ENCODE measurements at places on chromosomes 5 and 9.

GRCh38 chr5:69364414-69364813, 4.9 kb downstream of the AK6 start:
- no peak for DNase-seq

- DNase-seq, result no peak
Observed at GRCh38 chr5:10324518-10325370, 17.0 kb upstream of the CMBL start.

- no peak for DNase-seq
Observed at GRCh38 chr9:126401107-126401506, 74.5 kb downstream of the MVB12B start.

- no peak for DNase-seq
Observed at GRCh38 chr9:95373069-95373681, 55.7 kb upstream of the FANCC start.

DNA sequence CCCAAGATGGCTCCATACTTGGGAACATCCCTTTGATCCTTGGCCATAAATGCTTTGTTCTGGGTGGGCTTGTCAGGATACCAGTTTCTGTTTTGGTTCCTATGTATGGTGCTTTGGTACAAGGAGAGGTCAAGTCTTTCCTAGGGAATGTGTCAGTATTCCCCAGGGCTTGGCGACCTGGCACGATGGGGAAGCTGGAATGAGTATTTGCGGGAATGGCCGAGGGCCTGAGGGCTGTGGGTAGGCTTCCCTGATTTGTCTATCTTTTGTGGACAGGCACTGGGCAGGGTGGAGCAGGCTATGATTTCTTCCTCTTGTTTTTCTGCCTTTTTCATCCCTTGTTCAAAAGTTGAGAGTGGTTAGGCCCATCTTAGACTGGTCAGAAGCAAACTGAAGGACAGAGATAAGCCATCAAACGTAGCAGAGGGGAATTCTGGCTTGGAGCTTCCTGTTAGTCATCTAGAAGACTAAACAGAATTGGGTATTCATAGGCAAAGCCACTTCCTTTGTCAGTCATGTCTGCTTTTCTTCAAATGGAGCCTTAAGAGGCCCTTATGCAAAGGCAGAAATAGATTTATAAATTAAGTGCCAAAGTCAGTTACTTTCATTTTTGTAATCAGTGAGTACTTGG, 13.7 kb downstream of the DOCK2 start:
- no peak for DNase-seq

DNA sequence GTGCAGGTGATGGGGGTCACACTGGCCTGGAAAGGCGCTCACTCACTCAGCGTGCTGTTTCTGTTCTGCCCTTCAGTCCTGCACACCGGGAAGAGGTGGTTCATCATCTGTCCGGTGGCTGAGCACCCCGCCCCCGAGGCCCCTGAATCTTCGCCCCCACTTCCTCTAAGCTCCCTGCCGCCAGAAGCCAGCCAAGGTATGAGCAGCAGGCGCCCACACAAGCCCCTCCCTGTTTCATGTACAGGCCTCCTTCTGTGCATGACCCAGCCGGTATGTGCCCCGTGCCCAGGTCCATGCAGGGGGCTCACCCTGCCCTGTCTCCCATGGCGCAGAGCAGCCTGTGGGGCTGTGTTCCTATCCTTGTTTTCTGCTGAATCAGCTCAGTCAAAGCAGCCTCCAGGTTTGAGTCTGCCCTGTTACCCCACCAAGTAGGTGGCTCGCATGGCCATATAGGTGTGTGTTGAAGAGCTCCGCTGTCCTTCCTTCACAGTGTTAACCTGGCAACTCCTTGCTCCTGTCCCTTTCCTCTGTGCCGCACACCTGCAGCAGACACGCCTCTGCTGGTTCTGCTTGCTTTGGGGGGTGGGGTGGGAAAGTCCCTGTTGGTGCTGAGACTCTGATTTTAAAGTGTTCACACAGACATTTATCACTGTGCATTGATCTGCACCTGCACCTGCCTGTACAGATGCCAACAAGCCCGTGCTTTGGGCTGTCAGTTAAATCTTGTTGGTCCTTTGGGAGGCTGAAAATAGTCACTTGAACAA, 84.8 kb downstream of the WNK2 start:
- DNase-seq, result no peak

GRCh38 chr5:128636361-128636760, 98.3 kb upstream of the FBN2 start:
- no peak for DNase-seq

DNA sequence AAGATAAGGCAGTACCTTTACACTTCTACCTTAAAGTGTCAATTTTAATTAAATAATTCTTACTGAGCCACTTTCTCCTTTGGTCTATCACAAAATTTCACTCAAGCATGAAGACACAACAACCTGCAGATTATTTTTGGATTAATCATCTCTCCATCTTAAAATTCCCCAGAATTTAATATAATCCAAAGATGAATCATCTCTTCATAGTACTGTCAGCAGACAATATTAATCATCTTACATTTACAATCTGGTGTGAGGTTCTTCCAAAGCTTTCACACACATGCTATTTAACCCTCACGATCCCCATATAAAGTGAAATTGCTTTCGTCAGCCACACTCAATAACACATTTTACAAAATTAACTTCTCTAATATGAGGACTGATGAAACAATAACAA, 43.0 kb downstream of the LHFPL2 start:
- DNase-seq, result no peak

GRCh38 chr9:12631866-12632265, 61.3 kb upstream of the TYRP1 start:
- no peak for DNase-seq

DNA sequence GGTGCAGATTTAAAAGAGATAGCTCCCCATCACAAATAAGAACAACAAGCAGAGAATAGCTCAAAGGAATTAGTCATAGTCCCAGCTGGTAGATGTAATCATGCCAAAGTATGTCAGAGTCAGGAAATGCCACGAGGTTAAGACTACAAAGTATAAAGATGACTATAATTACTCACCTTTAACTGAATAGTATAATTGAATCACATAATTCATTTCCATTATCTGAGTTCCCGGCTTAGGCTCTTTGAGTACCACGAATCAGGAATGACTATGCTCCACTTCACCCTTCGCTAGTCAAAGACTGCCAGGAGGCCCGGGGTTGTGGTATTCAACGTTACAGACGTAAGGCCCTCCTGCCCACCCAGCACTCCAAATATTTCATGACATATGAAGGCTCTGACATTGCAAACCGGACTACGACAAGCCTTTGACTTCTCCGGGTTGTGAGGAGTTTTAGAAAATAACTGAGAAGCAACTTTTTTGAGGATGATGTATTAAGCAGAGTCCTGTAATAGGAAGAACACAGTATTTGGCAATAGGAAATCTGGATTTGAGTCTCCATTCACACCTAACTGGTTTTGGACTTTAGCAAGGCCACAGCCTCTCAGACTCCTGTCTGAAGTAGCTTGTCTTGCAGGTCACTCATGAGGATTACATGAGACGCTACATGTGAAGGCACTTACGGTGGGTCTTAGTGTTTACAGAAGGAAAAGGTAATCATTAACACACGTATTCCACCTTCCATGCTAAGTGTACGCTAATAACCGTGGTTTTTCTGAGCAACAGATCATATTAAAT, 64.6 kb downstream of the ENC1 start:
- no peak for DNase-seq

- DNase-seq, result no peak
Observed at GRCh38 chr5:72392326-72392733, 72.2 kb downstream of the PTCD2 start.

DNA sequence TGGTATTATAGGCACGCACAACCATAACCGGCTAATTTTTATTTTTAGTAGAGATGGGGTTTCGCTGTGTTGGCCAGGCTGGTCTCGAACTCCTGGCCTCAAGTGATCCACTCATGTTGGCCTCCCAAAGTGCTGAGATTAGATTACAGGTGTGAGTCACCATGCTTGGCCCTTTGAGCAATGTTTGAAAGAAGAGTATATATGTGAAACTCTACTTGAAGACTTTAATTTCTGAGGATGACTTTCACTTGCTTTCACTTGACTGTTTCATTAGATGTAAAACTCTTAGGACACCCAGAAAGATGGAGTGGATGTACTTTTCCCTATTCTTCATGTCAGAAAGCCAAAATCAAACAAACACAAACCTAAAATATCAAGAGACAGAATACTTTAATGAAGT, 43.8 kb upstream of the GAS1 start:
- DNase-seq, result no peak

DNA sequence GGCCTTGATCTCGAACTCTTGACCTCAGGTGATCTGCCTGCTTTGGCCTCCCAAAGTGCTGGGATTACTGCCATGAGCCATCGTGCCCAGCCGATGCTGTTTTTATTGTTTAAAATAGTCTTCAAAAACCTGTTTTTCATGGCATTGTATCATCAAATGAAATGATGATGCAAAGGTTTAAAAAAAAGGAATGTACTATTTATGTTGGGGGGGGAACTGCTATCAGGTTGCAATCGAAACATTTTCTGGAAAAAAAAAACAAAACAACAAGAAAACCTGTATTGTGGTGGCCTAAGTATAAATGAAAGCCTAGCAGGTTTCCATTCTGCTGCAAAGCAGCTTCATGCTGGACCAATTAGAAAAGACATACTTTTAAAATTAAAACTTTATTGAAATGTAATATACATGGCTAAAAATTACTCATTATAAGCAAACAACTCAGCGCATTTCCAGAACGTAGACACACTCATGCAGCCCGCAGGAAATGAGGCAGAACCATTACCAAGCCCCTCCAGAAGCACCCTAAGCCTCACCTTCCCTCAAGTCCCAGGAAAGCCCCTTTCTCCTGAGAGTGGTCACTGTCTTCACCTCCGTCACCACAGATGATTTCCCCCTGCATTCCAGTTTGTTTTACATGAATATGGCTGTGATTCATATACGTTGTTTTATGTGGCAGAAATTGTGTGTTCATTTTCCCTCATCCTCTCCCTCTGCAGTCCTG, 19.0 kb downstream of the GPR107 start:
- no peak for DNase-seq

DNA sequence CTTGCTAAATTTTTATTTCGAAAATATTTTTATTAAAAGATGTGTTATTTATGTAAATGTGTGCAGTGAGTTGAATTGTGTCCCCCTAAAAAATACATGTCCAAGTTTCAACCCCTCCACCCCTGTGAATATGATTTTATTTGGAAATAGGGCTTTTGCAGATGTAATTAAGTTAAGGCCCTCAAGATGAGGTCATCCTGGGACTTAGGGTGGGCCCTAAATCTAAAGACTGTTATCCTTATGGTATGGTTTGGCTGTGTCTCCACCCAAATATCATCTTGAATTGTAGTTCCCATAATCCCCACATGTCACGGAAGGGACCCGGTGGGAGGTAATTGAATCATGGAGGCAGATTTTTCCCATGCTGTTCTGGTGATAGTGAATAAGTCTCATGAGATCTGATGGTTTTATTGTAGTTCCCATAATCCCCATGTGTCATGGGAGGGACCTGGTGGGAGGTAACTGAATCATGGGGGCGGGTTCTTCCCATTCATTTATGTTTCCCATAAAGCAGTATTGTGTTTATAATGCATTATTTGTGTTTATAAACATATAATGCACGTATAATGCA, 1.5 kb upstream of the TMED7 start:
- DNase-seq, result no peak

DNA sequence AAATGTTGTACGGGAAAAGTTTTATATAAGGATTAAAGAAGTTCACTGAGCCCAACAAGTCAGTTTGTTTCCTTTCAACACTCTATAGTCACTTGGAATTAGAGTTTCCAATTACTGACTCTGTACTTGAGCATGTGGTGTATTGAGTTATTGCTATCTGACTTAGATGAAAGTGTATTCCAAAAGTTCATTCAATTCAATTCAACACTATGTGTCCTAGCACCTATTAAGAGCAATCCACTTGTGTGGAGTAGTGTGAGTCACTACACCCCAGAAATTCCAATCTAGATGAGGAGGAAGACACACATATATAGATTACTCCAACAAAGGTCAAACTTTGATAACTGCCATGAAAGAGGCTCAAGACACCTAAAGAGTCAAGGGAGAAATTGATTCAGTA, 98.2 kb upstream of the SLCO6A1 start:
- DNase-seq, result no peak

GRCh38 chr5:59838067-59838466, 55.5 kb downstream of the PDE4D start:
- DNase-seq, result no peak

DNA sequence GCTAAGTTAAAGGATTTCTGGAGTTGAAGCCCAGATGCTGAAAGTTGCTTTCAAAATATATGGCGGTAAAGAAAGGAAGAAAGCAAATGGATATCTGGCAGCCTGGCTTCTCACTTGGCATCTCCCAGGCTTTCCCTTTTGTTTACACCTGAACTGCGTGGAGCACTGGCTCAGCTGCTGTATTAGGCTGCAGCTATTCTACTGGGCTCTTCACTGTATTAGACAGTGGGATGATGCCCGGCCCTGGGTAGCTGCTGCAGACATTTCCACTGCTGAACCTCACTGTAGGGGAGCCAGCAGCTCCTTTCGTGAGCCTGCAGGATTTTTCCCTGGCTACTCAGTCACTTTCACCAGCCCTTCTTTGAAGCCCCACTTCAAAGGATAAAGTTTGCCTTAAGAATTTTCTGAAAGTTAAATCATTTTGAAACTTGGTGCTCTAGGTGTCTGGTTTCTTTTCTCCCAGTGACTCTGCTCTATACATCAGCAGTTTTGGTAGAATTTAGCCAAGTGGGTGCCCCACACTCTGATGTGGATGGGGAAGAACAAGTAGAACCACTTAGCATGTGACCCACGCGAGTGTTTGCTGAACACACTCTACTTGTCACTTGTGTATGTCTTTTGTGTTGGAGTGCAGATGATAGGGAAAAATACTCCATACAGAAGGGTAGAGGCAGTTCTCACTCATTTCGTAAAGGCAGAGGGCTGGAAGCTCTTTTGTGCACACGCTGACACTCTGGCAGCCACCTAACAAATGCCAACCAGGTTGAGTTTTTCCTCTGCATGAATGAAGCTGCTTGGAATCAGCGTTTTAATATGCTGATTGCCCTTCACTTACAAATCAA, 49.9 kb downstream of the C9orf152 start:
- DNase-seq, result no peak

GRCh38 chr5:17411436-17412402, 86.3 kb upstream of the TAF11L2 start:
- no peak for DNase-seq

- no peak for DNase-seq
Observed at GRCh38 chr5:146564007-146564762, 48.2 kb upstream of the GPR151 start.

- DNase-seq, result no peak
Observed at GRCh38 chr9:132274861-132275260, 79.9 kb downstream of the SETX start.

- no peak for DNase-seq
Observed at GRCh38 chr5:173352366-173353349, 24.4 kb upstream of the STC2 start.

- no peak for DNase-seq
Observed at GRCh38 chr5:141476132-141476911, 556 bp downstream of the PCDHGC3 start.
